Heart left ventricle (tissue), 16 donors: ENCODE measurements at places on chromosomes 13 and 19.

DNA sequence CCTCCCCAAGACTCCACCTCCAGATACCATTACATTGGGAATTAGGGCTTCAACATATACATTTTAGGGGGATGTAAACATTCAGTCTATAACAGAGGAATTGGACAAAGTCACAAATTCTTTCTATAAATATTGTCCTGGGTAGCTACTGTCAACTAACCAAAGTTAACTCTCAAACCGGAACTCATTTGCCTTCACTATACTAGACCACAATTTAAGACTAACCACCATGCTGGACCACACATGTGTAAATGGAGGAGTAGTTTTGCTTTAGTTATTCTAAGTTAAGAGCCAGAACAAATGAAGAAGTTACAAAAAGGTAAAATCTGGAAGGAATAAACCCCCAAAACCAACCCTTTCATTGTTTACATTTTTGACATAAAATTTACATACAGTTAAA lies 222.8 kb downstream of the NDFIP2 start:
- no peak for DNase-seq
- H3K36me3 ChIP-seq: no peaks in the 10 kb centered on the region
- H3K4me1 ChIP-seq: no peaks in the 10 kb centered on the region
- H3K27me3 ChIP-seq: no peaks in the 10 kb centered on the region
- no peak overlapping the region for H3K27ac ChIP-seq

- no peak for DNase-seq
- no peak overlapping the region for H3K4me3 ChIP-seq
- H3K27me3 ChIP-seq: no peaks in the 10 kb centered on the region
- no peak overlapping the region for H3K27ac ChIP-seq
These were observed 34.1 kb upstream of the EDNRB start for GRCh38 chr13:77952737-77953136.

DNA sequence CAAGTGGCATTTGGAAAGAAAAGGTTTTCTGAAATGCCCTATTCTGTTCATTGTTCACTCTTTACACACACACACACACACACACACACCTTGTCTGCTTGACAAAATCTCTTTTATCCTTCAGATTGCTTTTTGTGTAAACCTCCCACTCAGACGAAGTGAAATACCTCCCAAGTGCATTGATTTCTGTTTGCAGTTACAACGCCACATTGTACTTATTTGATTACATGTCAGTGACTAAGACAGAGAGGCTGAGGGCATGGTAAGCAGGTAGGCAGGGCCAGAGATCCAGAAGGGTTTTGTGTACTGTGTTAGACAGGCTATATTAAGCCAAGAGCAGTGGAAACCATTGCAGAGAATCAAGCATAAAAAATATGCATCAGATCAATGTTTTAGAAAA lies 561.8 kb downstream of the GPC6 start:
- no peaks in the 10 kb centered on the region for H3K36me3 ChIP-seq
- no peak overlapping the region for H3K4me3 ChIP-seq
- H3K27ac ChIP-seq: no peak overlapping the region
- no peaks in the 10 kb centered on the region for H3K4me1 ChIP-seq
- no peak for DNase-seq

- H3K27ac ChIP-seq: peak overlapping the region; percentile 59
- no peaks in the 10 kb centered on the region for H3K27me3 ChIP-seq
- peaks cover 22% of the 10 kb centered on the region for H3K4me1 ChIP-seq
- no peak for DNase-seq
These were observed 11.6 kb upstream of the UQCR11 start for GRCh38 chr19:1616875-1617274.

- H3K4me1 ChIP-seq: no peaks in the 10 kb centered on the region
- H3K27ac ChIP-seq: peak within 1 kb of the TSS; percentile 59
- peak within 1 kb of the TSS; percentile 90 for H3K4me3 ChIP-seq
- no peaks in the 10 kb centered on the region for H3K36me3 ChIP-seq
These were observed at the start of gene SHC2 for GRCh38 chr19:460877-461720. Gene SHC2, minus strand, starts transcription at chr19:461033. Its CDS starts 37 bp downstream, at chr19:460996.

- H3K4me1 ChIP-seq: peaks cover 91% of the 10 kb centered on the region
- H3K36me3 ChIP-seq: no peaks in the 10 kb centered on the region
- H3K27me3 ChIP-seq: no peaks in the 10 kb centered on the region
- H3K4me3 ChIP-seq: no peak overlapping the region
- no peak for DNase-seq
- peak overlapping the region; percentile 95 for H3K27ac ChIP-seq
These were observed 18.4 kb downstream of the NFIX start for GRCh38 chr19:13013649-13014048.

DNA sequence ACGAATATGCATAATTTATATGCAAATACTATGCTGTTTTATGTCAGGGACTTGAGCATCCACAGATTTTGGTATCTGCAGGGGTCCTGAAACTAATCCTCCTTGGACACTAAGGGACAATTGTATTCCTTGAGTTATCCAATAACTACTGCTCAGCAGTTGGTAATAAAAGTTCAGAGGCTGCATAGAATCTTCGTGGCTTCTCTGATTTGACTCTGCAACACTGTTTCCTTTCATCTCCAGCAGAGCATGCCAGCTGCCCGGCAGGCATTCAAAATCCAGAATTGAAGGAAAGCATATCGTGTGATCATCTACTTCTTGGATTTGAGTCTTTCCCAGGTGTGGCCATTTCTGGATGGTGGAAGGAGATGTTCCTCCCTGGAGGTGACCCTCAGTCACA lies 64.5 kb upstream of the MRI1 start:
- H3K36me3 ChIP-seq: no peaks in the 10 kb centered on the region
- no peak overlapping the region for H3K4me3 ChIP-seq
- H3K4me1 ChIP-seq: no peaks in the 10 kb centered on the region
- H3K27me3 ChIP-seq: no peaks in the 10 kb centered on the region
- no peak for DNase-seq
- no peak overlapping the region for H3K27ac ChIP-seq

- H3K27ac ChIP-seq: peak overlapping the region; percentile 97
- no peaks in the 10 kb centered on the region for H3K36me3 ChIP-seq
- peak overlapping the region; percentile 91 for H3K4me3 ChIP-seq
- DNase-seq: peak; percentile 44
- peaks cover 58% of the 10 kb centered on the region for H3K4me1 ChIP-seq
These were observed 1.1 kb downstream of the LSM14A start for GRCh38 chr19:34173193-34173956.

- no peaks in the 10 kb centered on the region for H3K4me1 ChIP-seq
- H3K27ac ChIP-seq: no peak overlapping the region
- no peaks in the 10 kb centered on the region for H3K27me3 ChIP-seq
These were observed 13.7 kb downstream of the LGALS7 start for GRCh38 chr19:38759590-38760003.

GRCh38 chr19:29411113-29411581 lies 114.6 kb upstream of the VSTM2B start:
- H3K4me1 ChIP-seq: no peaks in the 10 kb centered on the region
- H3K4me3 ChIP-seq: no peak overlapping the region
- H3K27me3 ChIP-seq: no peaks in the 10 kb centered on the region
- DNase-seq: no peak

DNA sequence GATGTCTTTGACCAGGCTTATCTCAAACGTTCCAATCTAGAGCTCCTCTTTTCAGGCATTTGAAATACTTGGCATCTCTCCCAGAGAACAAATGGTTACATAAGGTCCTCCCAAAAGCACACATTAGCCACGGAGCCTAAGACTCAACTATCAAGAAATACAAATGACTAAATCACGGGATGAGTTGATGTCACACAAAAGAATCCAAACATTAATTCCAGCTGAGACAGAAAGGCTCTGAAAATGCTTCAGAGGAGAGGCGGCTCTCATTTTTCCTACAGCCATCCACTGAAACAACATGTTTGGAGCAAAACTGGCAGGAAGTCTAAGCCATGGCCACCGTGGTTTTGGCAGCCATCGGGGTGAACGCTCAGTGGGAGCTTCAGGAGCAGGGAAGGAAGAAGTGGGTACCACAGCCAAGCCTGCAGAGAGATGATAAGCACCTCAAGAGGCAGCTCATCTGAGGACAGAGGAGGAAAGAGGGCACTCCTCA lies 122.5 kb downstream of the STK24 start:
- H3K27ac ChIP-seq: peak overlapping the region; percentile 71
- H3K36me3 ChIP-seq: peaks cover 7% of the 10 kb centered on the region
- H3K4me1 ChIP-seq: peaks cover 27% of the 10 kb centered on the region
- no peaks in the 10 kb centered on the region for H3K27me3 ChIP-seq
- DNase-seq: no peak

DNA sequence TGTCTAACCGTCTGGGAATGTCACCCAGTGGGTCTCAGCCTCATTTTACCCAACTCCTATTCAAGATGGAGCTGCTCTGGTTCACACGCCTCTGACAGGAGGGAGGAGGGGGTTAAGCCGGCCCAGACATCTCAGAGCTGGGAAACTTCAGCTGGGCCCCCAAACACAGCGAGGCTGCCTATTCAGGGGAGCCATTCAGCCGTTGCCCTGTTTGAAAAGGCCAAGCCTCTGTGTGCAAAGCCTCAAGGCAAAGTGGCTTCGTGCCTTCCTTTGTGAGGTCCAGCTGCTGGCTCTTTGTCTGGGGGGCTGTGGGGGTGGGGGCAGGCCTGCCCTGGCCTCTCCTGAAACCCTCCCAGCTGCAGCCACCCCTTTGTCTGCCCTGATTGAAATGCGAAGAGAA lies 147.4 kb downstream of the PTPRS start:
- no peak for DNase-seq
- no peaks in the 10 kb centered on the region for H3K27me3 ChIP-seq
- H3K4me1 ChIP-seq: no peaks in the 10 kb centered on the region
- H3K36me3 ChIP-seq: no peaks in the 10 kb centered on the region
- H3K27ac ChIP-seq: no peak overlapping the region
- H3K4me3 ChIP-seq: no peak overlapping the region

DNA sequence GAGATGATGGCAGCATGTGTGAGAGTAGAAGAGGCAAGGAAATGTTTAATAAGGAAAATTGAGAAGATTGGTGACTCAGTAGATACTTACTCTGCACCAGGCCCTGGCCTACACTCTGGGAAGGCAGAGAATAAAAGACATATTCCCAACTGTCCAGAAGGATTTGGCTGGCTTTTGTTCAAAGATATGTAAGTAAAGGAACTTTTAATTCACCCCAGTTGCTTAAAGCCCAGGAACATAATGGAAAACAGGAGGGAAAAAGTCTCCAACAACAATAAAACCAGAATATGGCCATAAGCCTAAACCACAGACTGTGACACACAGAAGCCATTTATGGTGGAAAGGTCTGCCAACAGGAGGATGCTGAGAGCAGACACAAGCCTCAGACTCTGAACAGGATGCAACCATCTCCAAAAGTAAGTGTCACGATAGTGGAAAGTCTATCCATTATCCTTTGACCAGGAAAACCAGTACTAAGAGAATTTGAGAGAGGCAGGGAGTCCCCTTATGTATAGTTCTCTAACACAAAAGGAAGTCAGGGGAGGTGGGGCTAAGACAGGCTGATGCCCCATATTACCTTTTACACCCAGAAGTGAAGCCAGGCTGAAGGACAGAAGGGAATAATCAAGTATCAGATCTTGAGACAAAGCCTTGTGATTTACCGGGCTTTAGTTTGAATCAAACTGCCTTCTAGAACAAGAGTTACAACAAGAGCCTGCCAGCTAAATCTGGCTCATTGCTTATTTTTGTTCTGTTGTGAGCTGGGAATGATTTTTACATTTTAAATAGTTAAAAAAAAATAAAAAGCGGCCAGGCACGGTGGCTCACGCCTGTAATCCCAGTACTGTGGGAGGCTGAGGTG lies 169.5 kb upstream of the STARD13 start:
- DNase-seq: no peak
- peak overlapping the region; percentile 45 for H3K27ac ChIP-seq
- no peaks in the 10 kb centered on the region for H3K27me3 ChIP-seq
- no peak overlapping the region for H3K4me3 ChIP-seq

DNA sequence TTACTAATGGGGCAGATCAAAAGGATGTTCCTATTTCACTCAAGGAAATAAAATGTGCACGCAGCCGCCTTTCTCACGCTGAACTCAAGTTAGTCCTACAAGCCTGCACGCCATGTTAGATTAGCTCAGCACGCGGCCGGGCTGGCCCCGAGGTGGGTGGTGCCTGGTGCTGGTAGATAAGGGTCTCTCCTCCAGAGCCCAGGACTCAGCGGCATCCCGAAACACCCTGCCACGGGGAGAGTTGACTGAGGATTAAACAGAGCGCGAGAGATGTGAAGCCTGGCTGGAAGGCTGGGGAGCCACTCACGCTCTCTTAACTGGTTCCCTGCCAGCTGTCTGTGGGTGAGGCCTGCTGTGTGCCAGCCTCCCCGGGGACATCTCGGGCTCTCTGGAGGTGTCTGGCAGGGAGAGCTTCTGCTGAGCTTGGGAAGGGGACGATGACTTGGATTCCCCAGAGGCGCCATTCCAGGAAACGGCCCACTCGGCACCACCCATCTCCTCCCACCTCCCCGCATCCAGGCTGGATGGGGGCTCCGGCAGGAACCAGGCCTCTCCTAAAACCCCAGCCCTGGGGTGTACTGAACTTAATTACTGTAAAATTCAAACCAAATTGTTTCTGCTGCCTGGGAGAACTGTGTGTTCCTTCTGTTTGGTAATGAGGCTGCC lies 122.2 kb downstream of the KDM4B start:
- H3K36me3 ChIP-seq: peaks cover 19% of the 10 kb centered on the region
- no peak overlapping the region for H3K4me3 ChIP-seq

- H3K36me3 ChIP-seq: peaks cover 74% of the 10 kb centered on the region
- DNase-seq: no peak
- H3K4me1 ChIP-seq: no peaks in the 10 kb centered on the region
- H3K27me3 ChIP-seq: no peaks in the 10 kb centered on the region
- H3K27ac ChIP-seq: no peak overlapping the region
These were observed 34.0 kb downstream of the ITM2B start for GRCh38 chr13:48266701-48267639.

GRCh38 chr13:40539576-40540327 lies 126.7 kb downstream of the FOXO1 start:
- no peak overlapping the region for H3K4me3 ChIP-seq
- H3K27me3 ChIP-seq: no peaks in the 10 kb centered on the region
- H3K4me1 ChIP-seq: peaks cover 13% of the 10 kb centered on the region

- peaks cover 3% of the 10 kb centered on the region for H3K27me3 ChIP-seq
- no peak overlapping the region for H3K4me3 ChIP-seq
- H3K27ac ChIP-seq: no peak overlapping the region
These were observed 39.6 kb downstream of the ZNRF4 start for GRCh38 chr19:5494773-5495172.

DNA sequence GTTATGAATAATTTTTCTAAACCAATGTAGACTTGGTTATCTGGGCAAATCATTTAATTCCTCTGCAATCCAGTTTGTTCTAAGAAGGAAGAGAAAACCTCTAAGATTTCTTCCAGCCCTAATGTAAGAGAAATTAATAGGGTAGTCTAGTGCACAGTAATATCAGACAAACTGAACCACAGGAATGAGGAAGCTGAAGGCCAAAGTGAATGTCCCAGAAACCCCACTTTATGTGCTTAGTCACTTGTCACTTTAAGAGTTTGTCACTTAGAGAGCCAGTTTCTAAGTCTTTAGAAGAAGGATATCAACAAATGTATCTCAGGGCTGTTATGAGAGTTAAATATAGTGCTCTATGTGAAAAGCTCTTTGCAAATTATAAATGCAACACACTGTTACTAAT lies 750.6 kb downstream of the DIAPH3 start:
- H3K27ac ChIP-seq: no peak overlapping the region
- H3K27me3 ChIP-seq: no peaks in the 10 kb centered on the region
- DNase-seq: no peak
- H3K4me3 ChIP-seq: no peak overlapping the region
